Gastroesophageal sphincter (tissue), 4 donors: ENCODE measurements at places on chromosomes 5 and 9. TPM values are rescaled to one million over a fixed set of nuclear protein-coding genes. Genes with fewer than 3 reads are reported as not detected.

ADGRD2 gene
- not detected for total RNA-seq

EMB gene
- 5.2 TPM for total RNA-seq

IFNA8 gene
- total RNA-seq: not detected

DNA sequence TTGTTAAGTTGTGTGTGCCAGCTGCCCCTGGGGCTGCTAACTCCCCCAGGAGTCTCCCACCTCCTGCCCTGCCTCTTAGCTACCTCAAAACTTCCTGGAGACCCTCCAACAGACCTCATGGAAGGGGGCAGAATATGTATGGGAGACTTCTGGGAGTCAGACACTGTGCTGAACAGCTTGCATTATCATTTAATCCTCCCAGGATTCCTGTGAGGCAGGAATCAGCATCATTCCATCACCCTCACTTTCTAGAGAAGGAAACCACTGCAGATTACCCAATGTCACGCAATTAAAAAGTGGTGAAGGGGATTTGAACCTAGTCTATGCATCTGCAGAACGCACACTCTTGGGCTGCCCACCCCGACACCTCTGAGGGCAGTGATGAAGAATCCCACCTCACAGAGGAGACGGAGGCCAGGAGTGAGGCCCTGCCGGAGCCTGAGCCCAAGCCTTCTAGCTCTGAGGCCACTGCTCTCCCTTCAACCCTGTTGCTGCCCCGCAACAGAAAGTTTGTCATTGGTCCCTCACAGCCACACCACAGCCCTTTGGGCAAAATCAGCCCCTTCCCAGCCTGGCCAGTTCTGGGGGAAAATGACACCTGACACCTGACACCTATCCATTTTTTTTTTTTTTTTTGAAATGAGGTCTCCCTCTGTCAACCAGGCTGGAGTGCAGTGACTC lies 30.3 kb upstream of the IL17B start:
- no peak for ATAC-seq

BTNL9 gene
- 17.3 TPM for total RNA-seq

GRXCR2 gene
- total RNA-seq: not detected

GRCh38 chr9:137194909-137195308 lies 5.6 kb downstream of the TPRN start:
- no peak for ATAC-seq

- ATAC-seq: no peak
These were observed 116.0 kb downstream of the KCNN2 start for GRCh38 chr5:114477816-114478334.

DNA sequence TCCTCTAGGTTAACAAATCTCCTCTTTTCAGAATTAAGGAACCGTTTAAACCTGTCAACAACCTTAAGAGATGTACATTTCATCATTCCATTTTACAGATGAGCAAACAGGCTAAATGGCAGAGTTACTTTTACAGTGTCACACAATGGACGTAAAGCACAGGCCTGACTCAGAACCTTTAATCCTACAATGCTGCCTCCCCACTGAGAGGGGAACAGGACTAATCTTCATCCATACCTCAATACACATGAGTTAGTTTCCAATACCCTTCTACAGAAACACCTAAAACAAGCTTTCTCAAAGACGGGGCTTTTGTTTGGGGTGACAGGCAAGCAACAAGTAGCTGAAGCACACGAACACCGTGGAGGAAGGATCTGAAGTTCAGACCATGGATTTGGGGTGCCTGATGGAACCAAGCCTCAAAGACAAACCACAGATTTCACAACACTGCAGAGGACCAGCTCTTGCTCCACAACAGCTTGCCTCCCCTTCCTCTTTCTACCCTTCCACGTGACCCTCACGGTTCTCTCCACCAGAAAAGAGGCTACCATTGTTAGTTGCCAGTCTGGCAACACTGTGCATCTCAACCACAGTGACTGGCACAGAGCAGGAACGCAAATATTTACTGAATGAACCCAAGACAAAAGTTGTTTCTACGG lies 1.8 kb downstream of the RNF130 start:
- ATAC-seq: no peak

DNA sequence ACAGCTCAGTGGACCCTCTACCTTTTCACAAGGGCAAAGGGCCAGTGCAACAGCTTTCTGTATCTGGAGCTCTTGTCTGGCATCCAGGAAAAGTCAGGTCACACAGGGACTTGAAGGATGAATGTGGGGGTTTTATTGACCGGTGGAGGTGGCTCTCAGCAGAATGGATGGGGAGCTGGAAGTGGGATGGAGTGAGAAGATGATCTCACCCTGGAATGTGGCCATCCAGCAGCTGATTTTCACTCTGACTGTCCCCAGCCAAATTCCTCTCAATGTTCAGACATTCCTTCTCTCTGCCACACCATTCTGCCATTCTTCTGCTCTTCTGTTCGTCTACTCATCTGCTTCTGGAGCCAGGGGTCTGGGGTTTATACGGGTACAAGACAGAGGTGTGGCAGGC lies 1119.9 kb downstream of the TAF11L14 start:
- no peak for ATAC-seq

ZFP37 gene
- total RNA-seq: 1.9 TPM

- ATAC-seq: peak; percentile 86
These were observed 118.4 kb upstream of the PRSS3 start for GRCh38 chr9:33676746-33677505.

- ATAC-seq: no peak
These were observed 13.9 kb downstream of the PTAR1 start for GRCh38 chr9:69745716-69746437.

- no peak for ATAC-seq
These were observed 122.7 kb downstream of the DENND1A start for GRCh38 chr9:123807251-123807650.

GRCh38 chr9:109232449-109233237 lies 65.6 kb upstream of the FRRS1L start:
- ATAC-seq: no peak

GRCh38 chr5:146450002-146450401 lies 2.9 kb downstream of the TCERG1 start:
- no peak for ATAC-seq

DNA sequence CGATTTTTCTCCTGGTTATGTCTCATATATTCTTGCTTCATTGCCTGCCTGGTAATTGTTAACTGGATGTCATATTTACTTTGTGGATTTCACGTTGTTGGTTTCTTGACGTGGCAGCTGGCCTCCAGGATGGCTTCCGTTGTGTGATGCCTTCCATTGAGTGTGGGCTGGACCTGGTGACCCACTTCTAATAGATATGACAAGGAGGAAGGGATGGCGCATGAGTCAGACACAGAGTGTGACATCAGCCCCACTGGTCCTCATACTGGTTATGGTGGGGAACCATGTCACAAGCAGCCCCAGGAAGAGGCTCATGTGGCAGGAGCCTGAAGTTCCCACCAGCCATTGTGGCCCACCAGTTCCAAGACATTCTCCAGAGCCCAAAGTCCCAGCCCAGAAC lies 6.4 kb upstream of the PAEP start:
- ATAC-seq: no peak

- no peak for ATAC-seq
These were observed 203.4 kb downstream of the GADD45G start for GRCh38 chr9:89808076-89808755.

DNA sequence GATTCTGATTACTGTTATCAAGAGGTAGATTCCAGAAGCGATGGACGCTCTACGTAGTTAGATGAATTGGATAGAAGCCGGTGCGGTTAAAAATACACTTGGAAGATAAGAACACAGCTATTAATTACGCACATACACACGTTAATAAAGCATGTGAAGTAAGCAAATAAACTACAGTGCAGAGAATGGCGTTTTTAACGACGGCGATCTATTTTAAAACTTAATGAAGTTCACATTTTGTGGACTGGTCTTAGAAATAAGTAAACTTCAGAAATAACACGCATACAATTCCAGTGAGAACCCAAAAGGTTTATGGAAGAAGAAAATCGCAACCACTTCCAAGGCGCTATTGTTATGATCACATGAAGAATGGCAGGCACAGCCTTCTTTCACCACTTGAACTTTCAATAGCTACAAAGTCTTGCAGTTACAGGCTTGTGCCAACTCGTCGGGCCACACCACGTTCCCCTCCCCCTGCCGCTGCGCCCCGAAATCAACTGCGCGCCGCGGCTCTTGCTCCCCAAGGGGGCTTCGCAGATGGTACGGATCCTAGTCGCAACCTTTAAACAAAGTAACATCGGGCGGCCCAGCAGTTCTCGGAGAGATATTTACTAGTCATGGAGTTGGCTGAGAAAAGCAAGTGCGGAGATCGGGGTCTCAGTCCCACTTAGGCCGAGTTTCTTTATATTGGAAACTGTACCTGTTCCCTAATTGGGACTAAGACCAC lies 866 bp upstream of the SEMA6A start:
- no peak for ATAC-seq

GRCh38 chr9:97411440-97411788 lies 482 bp upstream of the TDRD7 start:
- ATAC-seq: no peak

GRCh38 chr9:86035827-86036440 lies 63.4 kb downstream of the GOLM1 start:
- ATAC-seq: no peak

- ATAC-seq: no peak
These were observed 8.4 kb downstream of the FNBP1 start for GRCh38 chr9:130034570-130034969.

ACTBL2 gene
- total RNA-seq: 0.13 TPM

GRCh38 chr9:87594194-87594593 lies 96.5 kb downstream of the DAPK1 start:
- no peak for ATAC-seq

- no peak for ATAC-seq
These were observed 66.4 kb upstream of the SPRY4 start for GRCh38 chr5:142391058-142391845.

GRCh38 chr9:122498883-122499288 lies 11.7 kb upstream of the OR1J2 start:
- no peak for ATAC-seq

LHX3 gene
- total RNA-seq: not detected

DNA sequence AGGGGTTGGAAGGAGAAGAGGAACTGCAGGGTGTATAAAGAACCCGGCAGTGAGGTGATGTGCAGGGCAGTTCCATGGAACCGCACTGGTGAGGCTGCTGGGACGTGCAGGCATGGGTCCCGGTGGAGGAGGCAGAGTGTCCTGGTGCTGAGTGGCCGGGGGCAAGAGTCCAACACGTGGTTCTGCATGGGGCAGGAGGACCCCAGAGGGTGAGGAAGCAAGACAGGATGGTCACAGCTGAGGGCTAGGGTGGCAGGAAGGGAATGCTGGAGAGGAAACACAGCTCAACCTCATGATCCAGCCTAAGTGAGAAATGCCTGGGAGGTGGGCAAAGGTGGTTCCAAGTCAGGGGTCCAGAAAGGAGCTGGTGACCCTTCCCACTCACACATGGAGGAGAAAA lies 87.2 kb downstream of the S1PR3 start:
- ATAC-seq: no peak

GRCh38 chr9:112050544-112051475 lies 124.3 kb downstream of the SUSD1 start:
- ATAC-seq: peak; percentile 75

GRCh38 chr9:1918622-1919021 lies 96.5 kb upstream of the SMARCA2 start:
- ATAC-seq: no peak

GRCh38 chr9:96135076-96135752 lies 166.8 kb downstream of the HSD17B3 start:
- ATAC-seq: no peak

- no peak for ATAC-seq
These were observed 691.4 kb downstream of the DNAH5 start for GRCh38 chr5:13253111-13253510.

DNA sequence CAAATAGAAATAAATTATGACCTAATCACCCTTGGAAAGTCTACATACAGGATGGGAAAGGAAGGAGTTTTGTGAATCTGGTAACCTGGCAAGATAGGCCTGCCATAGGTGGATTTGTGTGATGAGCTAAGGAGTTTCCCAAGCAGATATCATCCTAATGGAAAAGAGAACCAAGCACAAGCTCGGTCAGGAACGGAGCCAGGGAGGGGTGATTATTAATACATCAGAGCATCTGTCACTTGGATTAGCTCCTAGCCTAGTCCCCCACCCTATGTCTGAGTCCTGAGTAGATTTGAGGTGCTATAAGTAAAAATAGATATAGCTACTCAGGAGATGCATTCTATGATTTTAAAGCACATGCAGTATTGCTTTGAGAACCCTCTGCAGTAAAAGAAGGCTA lies 57.3 kb upstream of the SMARCA2 start:
- no peak for ATAC-seq

- ATAC-seq: no peak
These were observed 24.9 kb upstream of the ZSWIM6 start for GRCh38 chr5:61307191-61307590.

PDLIM4 gene
- total RNA-seq: 99.9 TPM

HEMGN gene
- not detected for total RNA-seq

- ATAC-seq: no peak
These were observed 91.0 kb upstream of the PUM3 start for GRCh38 chr9:2934883-2935282.

BASP1 gene
- total RNA-seq: 12.9 TPM

DNA sequence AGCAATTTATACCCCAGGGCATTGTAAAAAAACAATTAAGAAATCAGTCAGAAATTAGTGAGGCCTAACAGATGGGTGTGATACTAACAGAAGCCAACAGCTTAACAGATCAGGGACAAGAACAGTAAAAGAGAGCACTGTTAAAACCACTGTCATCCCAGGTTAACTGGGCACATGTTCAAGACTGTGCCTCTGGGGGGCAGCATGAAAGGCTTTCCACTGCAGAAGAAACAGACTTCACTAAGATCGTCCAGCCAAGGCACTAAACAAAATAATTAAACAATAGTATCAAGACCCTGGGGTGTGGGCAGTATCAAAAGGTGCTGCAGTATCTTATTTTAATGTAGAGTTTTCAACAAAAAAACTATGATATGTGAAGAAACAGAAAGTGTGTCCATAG lies 43.5 kb downstream of the FBN2 start:
- no peak for ATAC-seq

SLC4A9 gene
- total RNA-seq: not detected

- no peak for ATAC-seq
These were observed 24.4 kb upstream of the CLK4 start for GRCh38 chr5:178651046-178651810.

SNX2 gene
- total RNA-seq: 93.8 TPM

GRCh38 chr5:93886917-93887361 lies 145.5 kb upstream of the POU5F2 start:
- ATAC-seq: no peak

CDC20B gene
- total RNA-seq: not detected

CSF1R gene
- total RNA-seq: 16.7 TPM

DNA sequence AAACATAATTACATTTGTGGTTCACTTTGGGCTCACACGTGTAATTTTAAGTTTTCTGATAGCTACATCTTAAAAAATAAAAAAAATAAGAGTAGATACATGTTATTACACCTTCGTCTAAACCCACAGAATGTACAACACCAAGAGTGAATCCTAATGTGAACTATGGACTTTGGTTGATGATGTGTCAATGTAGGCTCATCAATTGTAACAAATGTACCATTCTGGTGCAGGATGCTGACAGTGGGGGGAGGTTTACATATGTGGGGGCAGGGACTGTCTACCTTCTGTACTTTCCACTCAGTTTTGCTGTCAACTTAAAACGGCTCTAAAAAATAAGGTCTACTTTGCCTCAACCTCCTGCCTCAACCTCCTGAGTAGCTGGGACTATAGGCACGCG lies 2.5 kb upstream of the RECK start:
- ATAC-seq: no peak

AHRR gene
- total RNA-seq: 0.62 TPM
